ENCODE measurements at places on chromosomes 5 and 9.

DNA sequence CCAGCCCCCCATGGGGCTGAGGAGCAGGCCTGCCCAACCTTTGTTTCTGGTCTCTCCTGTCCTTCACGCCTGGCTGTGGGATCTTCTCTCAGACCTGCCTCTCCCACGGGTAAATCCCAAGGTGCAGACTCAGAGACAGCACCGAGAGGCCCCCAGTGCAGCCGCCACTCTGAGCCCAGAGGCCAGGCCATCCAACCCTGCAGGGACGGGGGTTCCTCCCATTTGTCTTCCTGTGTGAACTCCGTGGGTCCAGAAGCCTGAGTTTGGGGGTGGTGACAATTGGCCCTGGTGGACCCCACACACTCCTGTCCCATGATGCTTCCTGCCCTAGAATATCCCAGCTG, 123.4 kb downstream of the ADAMTS2 start:
- no peak for DNase-seq

DNA sequence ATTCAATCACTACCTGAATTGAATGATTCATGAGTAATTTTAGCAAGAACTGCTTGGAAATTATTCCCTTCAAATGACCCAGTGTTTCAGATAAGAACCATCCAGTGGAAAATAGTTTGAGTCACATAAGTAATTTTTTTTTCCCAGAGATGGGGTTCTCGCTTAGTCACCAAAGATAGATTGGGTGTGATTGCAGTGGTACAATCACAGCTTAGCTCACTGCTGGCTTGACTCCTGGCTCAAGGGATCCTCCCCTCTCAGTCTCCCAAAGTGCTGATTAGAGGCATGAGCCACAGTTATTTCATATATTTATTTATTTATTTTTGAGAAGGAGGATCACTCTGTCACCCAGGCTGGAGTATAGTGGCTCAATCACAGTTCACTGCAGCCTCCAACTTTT, 574.5 kb upstream of the ARRDC3 start:
- DNase-seq: no peak

DNA sequence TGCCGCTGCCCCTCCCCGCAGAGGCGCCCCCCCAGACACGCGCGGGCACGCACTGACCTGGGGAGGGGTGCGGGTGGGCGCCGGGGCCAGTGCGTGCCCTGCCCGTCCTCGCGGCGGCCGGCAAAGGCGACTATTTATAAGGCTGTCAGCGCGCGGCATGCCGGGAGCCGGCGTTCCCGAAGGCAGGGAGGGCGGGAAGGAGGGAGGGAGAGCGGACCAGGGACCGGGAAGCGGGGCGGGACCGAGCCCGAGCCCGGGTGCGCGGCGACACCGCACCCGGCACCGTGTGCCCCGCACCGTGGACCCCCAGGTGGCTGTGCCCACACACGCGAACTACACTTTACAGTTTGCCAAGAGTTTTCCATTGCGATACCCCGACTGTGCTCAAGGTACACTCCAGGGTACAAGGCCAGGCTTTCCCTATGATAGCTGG, at the start of gene AK1:
Gene AK1, minus strand, starts transcription at position 110 of the 433 bp plus-strand sequence. CDS start 3,058 bp downstream, outside the sequence.
- no peak for DNase-seq

- no peak for DNase-seq
These were observed 33.1 kb upstream of the HTR4 start for GRCh38 chr5:148687427-148687826.

DNA sequence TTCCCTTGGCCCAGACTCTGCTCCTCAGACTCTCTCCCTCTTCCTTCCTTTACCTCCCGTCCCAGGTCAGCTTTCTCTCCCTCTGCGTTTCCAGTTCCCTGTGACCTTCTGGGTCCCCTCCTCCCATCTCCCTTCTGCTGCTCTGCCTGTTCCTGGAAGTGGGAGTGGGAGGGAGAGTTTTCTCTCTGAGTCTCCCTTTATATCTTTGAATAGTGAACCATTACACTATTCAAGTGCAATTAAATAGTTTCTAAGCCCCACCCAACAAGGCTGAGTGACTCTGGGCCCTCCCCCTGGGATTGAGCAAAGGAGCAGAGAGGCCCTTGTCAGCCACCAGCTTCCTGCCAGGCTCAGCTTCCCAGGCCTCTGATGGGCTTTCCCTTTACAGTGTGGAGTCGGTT, 34.8 kb downstream of the THBS4 start:
- no peak for DNase-seq

DNA sequence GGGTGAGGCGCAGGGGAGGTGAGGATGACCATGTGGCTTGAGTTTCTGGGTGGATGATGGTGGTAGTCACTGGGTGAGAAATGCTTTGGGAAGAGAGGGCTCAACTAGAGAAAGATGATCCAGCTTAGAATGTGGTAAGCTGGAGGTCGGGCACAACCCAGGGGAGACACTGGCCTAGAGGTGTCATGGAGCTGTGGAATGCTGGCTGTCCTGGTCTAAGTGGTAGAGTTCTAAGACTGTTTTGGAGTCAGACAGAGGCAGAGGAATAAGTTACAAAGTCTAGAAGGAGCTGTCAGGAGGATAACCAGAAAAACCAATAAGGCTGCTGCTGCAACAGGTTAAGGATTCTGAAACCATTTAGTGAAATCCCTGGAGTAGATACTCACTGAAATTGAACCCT, 19.2 kb upstream of the ACSL6 start:
- no peak for DNase-seq

DNA sequence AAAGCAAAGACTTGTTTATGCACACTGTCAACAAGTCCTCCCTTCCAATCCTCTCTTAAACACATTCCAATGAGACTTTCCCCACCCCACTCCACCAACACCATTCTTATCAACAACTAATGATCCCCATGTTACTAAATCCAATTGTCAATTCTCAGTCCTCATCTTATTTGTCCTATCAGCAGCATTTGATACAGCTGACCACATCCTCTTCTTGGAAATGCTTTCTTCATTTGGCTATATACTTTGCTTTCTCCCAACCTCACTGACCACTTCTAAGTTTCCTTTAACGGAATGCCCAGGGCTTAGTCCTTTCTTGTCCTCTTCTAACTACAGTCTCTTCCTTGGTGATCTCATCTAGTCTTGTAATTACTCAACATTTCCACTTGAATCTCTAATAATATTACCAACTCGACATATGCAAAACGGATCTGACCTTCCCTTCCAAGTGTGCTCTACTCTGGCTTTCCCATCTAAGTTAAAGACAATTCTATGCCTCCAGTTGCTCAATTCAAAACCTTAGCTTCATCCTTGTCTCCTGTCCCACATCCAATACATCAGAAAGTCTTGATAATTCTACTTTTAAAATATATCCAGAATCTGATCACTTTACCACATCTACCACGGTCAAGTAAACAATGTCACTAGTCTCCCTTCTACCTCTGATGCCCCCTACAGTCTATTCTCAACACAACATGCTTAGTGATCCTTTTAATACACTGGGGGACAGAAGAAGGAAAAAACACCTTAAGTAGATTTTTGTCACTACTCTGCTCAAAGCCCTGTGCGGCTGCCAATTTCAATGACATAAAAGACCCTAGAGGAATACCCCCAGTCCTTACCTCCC, 25.5 kb downstream of the AGTPBP1 start:
- no peak for DNase-seq

DNA sequence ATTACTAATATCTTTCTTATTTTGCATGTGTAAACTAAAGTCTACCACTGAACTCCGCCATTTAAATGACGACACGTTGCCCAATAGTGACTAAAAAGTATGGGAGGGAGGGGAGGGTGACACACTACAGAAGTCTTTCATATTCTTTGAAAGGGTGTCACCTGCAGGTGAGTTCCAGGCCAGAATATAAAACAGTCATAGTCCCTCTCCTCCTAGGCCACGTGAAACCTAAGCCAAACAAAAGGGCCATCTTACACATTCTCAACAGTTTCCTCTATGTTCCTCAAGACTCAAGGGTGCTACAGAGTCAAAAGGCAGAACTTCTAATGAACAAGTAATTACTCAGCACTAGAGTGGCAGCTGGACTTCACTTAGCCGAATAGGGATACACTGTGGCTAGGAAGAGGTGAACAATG, 6.4 kb downstream of the CEMIP2 start:
- no peak for DNase-seq

GRCh38 chr9:114674798-114675540, 7.0 kb downstream of the TEX48 start:
- DNase-seq: no peak

GRCh38 chr9:19155106-19155935, 28.0 kb upstream of the PLIN2 start:
- no peak for DNase-seq

- no peak for DNase-seq
These were observed 97.7 kb downstream of the CFAP95 start for GRCh38 chr9:69918322-69918721.

DNA sequence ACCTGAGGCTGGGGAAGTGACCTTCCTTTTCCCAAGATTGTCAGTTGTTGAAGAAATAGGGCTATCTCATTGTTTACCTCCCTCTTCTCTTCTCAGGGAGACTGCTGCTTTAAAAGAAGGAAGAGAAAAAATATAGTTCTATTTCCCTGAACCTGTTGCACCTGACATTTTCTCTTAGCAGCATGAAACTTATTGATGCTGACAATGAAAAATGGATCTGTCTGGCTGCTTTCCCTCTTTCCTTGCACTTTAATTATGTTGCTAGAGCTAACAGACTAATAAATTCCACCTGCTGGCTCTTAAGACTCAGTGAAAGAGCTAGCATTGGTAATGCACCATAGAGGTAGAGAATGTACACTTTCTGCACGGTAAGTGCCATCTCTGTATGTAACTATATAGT, 6.2 kb upstream of the CKMT2 start:
- DNase-seq: no peak

DNA sequence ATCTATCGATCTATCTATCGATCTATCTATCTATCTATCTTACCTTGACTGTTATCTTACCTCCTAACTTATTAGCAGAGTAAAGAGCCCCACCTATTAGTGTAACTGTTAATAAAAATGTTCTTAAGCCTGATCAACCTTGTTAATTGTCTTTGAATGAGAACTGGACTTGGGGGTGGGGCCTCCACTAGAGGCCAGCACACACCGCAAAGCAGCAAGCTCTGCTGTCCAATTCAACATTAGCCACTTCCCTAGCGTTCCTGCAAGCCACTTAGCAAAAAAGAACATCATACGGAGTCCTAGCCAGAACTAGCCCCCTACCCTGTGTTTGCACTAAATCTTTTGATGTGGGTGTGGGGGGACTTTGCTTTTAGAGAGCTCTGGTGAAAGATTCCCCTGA, 515.8 kb downstream of the KDM4C start:
- DNase-seq: no peak

GRCh38 chr5:154190595-154191304, at the start of gene GALNT10:
GALNT10 (plus strand) TSS chr5:154190733; CDS start chr5:154190867, 134 bp downstream.
- peak; percentile 57 for DNase-seq

- no peak for DNase-seq
These were observed 42.9 kb upstream of the GRIA1 start for GRCh38 chr5:153447534-153447933.

DNA sequence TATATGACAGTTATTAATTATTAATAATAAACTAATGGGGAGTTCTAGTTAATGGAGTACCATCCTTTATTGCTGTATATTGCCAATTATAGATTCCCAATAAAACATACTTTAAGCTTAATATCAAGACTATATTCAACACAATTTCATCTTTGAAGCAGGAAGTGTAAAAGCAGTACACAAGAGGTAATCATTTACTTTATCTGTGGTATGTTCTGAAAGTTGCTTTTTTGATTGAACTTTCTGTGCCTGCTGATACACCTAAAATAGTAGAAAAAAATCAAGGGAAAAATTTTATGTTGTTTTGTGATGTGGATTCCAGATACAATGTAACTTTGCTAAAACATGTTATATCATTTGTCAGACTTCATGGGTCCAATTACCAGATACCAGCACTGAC, 58.0 kb downstream of the ACO1 start:
- no peak for DNase-seq

GRCh38 chr5:57776035-57776434, 293.4 kb upstream of the ACTBL2 start:
- DNase-seq: no peak

GRCh38 chr9:126982215-126983002, 67.8 kb downstream of the RALGPS1 start:
- no peak for DNase-seq

DNA sequence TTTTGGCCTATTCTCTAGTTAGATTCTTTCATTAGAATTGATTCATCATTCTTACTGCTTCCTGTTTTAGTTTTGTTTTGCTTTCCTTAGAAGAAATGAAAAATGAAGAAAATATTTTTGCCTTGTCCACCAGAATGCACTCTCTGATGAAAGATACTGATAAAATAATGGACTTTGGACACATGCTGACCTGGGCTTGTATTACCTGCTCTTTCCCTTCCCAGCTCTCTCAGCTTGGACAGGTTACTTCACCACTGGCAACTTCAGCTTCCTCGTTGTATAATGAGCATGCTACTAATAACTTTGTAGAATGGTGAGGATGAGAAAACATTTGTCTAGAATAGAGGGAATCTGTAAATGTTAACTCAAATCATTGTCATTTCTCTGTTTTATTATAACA, 1468.1 kb upstream of the WWC1 start:
- no peak for DNase-seq

- DNase-seq: no peak
These were observed 125.5 kb downstream of the DIRAS2 start for GRCh38 chr9:90517103-90517502.

GRCh38 chr9:30970812-30971211, 1413.6 kb upstream of the ACO1 start:
- DNase-seq: no peak

DNA sequence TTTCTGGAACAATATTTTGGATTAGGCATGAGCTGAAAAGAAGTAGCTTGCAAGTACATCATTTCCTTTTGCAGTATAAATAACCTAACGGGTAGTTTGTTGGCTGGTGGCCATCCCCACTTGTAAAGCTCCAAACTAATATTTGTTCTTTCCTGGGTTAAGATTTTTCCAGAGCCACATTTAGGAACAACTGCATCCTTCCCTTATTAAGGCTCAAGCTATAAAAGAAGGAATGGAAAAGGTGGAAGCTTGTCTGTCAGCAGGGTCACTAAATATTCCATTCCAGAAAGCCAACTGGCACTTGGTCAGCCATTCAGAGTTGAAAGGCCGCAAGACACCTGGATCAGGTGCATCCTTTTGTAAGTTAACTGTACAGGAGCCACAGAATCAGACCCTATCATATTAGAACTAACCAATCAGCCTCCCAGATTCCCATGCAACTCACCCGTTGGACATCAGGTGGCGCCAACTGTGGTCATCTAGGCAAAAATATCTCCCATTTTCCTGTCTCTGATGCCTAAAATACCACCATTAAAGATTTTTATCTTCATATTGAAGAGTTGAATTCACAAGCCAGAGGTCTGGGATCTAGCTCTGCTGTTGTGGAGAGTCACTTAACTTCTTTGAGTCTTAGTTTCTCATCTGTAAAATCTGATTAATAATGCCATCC, 82.9 kb downstream of the PTCD2 start:
- DNase-seq: no peak

DNA sequence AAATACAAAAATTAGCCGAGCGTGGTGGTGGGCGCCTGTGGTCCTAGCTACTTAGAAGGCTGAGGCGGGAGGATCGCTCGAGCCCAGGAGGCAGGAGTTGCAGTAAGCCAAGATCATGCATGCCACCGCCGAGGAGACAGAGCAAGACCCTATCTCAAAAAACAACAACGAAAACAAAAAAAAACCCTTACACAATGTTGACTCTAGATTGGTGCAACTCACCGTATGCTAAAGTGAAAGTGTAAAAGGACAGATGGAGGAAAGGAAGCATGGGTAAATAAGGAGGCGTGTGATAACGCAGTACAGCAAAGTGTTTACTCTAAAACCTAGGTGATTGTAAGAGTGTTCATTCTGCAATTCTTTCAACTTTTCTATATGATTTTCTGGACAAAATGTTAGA, 15.9 kb upstream of the RUFY1 start:
- no peak for DNase-seq

GRCh38 chr5:17261075-17261474, 43.6 kb downstream of the BASP1 start:
- DNase-seq: no peak

Measured in stimulated activated CD4-positive, alpha-beta T cell treated with anti-CD3 and anti-CD28 coated beads, Interleukin-15, amount 100 ng/mL, for 1 hour (primary cell).